Stimulated activated CD8-positive, alpha-beta memory T cell treated with anti-CD3 and anti-CD28 coated beads, Interleukin-2, amount 100 ng/mL, for 1 hour (primary cell): ENCODE measurements at places on chromosomes 12 and 14.

- DNase-seq = no peak
Measured at GRCh38 chr14:94176808-94177207, 2.7 kb downstream of the PPP4R4 start.

GRCh38 chr14:99095369-99095768, 176.6 kb downstream of the BCL11B start:
- DNase-seq = no peak

DNA sequence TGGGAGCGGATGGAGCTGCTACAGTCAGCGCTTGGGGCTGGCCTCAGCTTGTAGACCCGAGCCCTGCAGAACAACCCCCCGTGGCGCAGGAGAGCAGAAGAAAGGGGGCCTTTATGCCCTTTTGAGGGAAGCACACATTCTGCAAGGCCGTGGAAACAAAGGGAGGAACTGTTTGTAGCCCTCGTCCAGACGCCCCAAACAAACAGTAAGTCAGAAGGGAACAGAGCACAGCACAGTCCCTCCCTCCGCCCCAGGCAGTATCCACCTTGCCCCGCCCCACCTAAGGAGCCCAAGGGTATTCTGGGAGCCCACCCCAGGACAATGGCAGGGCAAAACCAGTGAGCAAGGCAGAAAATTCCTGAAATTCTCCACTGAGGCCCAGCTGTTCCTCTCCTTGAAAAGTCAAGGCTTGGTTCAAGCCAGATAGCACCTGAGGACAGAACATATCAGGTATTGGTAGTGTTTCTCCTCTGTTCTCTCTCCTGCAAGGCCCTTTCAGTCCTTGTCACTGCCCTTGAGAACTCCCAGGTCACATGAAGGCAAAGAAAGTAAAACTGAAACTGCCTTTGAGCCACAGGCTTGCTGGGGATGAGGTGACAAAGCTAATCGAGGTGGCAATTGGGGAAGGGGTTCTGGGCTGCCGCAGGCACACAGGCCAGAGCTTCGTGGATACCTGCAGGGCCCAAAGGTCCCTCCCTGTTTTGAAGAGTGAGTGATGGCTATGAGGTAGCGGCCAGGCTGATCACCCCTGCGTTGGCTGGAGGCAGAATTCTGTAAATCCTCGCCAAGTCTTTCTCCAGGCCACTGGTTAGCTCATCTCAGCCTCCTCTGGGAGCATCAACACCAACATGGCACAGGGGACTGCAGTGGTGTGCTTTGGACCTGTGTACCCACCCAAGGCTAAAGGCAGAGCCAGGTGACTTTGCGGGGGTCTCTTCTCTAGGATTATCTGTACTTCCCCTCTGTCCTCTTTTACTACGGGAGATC, 499 bp downstream of the DGLUCY start:
- DNase-seq = peak; percentile 18

DNA sequence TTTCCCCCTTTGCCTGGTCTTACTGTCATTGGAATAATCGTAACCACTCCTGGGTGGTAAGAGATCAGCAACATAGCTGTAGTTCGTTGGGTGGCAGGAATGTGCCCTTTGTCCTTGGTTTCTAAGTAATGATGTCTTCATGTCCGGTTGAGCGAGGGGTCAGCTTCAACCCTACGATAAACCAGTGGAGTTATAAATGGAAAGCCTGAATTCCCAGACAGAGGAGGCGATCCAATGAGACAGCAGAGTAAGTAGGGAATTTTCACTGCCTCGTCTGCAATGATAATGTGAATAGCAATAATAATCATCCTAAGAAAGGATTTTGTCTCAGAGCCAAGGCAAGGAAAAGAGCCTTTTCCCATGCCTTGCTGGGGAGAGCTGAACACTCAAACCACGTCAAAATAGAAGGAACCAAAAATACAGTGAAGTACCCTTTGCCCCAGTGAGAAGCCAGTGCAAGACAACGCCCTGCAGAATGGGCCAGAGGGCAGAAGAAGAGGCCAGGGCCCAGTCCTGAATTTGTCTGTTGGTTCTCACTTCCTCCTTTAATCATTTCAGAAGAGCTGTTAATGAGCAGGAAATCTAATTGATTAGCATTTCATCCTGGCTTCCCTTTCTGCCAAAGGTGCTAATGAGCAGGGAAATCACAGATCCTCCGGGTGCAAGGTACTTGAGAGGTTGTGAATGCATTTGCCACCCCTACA, 330.7 kb downstream of the CACNA1C start:
- no peak for DNase-seq

GRCh38 chr12:96237035-96237434, 42.9 kb downstream of the ELK3 start:
- no peak for DNase-seq

- peak; percentile 73 for DNase-seq
Measured at GRCh38 chr12:124906606-124907261, 7.7 kb downstream of the UBC start.

GRCh38 chr14:37816135-37816534, 220.7 kb downstream of the TTC6 start:
- no peak for DNase-seq

GRCh38 chr14:105605464-105606304, 79.3 kb downstream of the TMEM121 start:
- DNase-seq = no peak

DNA sequence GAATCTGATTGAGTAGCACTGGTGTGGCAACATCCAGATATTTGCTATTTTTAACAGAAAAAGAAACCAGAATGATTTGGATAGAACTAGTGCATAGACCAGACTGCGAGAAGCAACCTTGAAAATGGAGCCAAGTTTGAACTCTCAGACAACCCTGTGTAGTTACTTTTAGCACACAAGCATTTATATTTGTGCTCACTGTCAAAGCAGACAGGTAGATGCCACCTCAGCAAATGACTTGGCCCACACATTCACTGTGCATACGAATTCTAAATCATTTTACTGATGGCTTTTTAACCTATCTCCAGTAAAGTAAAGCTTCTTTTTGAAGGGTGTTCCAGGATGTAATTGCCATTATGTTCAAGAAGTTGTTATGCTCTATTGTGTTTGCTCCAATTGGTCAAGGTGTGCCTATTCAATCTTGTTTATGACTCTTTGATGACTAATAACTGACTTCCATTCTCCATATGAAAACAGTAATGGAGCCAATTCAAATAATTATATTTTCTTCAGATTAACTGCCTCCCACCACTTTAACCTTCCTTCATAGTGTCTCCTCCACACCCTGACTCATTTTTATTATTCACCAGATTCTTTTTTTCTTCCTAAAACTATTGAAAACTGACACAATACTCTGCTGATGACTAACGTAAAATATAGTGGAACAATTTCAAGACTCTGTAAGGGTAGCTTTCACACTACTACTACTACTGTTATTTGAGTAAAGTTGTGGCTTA, 138.5 kb downstream of the CCER1 start:
- DNase-seq = no peak

DNA sequence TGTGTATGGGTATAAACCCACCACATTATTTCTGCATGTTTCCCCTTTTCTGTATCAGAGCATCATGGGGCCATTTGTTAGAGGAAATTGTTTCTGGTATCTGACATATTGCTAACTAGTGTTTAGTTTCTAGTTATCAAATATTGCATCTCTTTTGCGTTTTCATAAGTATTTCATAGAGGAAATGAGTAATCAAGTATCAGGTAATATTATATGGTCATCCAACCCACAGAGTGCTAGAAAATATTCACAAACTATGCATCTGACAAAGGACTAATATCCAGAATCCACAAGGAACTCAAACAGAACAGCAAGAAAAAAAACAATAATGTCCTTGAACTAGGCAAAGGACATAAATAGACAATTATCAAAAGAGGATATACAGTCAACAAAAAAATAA, 258.9 kb upstream of the LRIG3 start:
- no peak for DNase-seq

- no peak for DNase-seq
Measured at GRCh38 chr12:76864791-76865400, 13.9 kb downstream of the CSRP2 start.

GRCh38 chr14:32038876-32039275, 38.2 kb upstream of the ARHGAP5 start:
- DNase-seq = no peak

- DNase-seq = no peak
Measured at GRCh38 chr14:95659293-95659989, 26.8 kb upstream of the TCL1B start.

DNA sequence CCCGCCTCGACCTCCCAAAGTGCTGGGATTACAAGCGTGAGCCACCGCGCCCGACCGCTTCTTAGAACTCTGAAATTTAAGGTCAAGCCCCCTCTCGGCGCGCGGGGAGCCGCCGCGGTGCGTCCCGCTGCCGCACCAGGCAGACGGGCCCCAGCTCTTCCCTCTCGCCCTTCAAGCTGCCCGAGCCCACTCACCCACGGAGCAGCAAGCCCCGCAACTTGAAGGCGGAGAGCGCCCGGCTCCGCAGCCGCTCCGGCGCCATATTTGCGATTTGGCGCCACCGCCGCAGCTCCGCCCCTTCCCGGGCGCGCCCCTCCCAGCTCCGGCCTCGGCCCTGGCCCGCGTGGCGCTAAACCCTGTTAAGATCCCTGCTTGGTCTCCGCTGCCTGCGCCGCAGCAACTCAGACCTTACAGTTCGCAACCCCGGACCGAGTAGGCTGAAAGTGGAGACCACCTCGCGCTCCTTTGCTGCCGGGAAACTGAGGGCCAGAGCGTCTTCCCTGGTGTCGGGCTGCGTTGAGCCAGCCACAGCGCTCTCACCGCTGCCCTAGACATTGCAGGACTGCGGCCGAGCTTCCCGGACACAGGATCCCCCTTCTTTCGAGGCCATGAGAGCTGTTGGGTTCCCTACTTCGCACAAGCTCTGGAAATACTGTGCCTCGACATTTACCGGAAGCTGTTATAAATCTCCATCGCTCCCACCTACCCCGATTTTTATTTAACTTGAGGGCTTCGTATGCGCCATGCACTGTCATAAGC, at the start of gene POLE2:
Gene POLE2 (minus strand): TSS at position 273 of the 759 bp plus-strand sequence. CDS start 11 bp downstream, at position 262.
- DNase-seq = peak; percentile 56

GRCh38 chr12:57935331-57935730, 6.0 kb upstream of the ATP23 start:
- no peak for DNase-seq

- DNase-seq = no peak
Measured at GRCh38 chr12:102300824-102301461, 103.3 kb upstream of the PMCH start.

- DNase-seq = no peak
Measured at GRCh38 chr14:61479746-61480502, 158.5 kb downstream of the PRKCH start.

DNA sequence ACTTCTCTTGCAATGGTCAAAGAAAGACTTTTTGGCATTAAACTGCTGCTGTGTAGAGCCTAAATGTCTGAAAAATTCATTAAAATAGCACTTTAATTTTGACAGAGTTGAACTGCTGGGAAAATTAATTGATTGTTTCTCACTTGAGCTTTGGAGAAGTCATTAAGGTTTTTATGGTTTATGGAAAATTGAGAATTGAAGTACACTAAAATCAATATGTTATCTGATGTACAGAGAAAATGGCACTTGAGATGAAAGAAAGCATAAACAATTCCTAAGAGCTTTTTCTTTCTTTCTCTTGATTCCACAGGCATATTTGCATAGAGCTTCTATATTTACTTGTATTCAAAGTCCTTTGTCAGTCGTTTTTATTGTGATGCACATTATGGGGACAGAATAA, 188.5 kb upstream of the CAND1 start:
- DNase-seq = no peak

DNA sequence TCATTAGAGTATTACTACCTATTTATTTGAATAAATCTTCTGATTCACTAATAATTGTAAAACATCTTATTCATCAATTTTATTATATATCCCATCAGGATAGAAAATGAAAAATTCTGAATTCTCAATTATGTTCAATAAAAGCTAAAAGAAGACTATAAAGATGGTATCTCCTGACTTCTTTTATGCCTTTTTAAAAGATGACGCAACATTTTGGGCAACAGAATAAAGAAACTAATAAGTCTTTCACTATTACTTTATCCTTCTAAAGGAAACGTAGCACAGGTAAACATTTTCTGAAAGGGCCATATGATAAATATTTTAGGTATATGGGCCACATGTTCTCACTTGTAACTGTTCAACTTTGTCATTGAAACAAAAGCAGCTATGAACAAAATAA, 10.1 kb upstream of the ATXN7L3B start:
- no peak for DNase-seq
